ENCODE measurements at places on chromosomes 3 and 15.

DNA sequence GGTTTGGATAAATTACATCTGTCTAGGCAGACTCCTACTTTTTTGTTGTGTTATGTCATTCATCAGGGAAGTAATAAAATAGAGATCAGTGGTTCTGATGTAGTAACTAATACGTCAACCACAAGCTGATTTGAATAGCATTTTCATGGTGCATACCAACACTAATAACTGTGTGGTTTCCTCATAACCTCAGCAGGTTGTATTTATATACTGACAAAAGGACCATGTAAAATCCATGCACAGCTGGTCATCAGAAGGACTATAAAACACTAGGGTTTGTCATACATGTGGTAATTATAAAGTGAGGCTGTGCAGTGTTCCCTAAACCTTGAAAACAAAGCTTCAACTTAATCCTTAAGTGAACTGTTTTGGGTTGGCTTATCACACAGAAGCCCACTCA lies 216.8 kb upstream of the RBMS3 start:
- DNase-seq = no peak

DNA sequence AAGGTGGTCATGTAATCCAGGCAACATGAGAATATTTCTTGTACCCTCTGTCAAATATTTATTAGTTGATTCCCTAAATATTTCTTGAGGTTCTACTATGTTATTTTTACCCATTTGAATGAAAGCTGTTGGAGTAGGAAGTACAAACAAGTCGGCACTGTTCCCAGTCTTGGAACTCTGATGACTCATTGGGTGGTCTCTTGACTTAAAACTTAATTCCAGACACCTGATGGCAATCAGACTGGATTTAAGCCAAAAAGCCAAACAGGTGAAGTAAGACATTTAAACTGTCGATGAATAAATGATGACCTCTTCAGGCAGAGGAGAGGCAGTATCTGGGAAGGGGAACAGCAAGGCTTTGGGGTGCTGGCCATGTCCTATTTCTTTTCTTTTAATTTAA lies 22.8 kb downstream of the C2CD4A start:
- no peak for DNase-seq

GRCh38 chr15:78072080-78072892 lies 5.2 kb downstream of the TBC1D2B start:
- DNase-seq = no peak

GRCh38 chr3:64064804-64065203 lies 41.5 kb upstream of the PSMD6 start:
- DNase-seq = no peak

DNA sequence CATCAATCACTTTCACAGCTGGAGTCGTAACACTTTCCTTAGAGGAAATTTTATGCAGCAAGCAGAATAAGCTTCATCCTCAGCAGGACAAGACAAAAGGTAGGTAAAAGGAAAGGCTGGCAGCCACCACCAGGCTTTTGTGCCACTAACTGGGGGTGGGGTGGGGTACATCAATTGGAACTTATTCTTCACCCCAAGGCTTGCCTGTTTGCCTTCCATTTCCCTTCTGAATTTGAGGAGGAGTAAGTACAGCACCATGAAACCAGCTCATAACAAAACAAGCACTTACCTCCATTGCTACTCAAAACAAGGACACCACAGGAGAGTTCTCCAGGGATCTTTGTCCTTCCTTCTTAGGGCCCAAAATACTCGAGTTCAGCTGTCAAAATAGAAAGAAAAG lies 296.8 kb downstream of the ARRDC4 start:
- DNase-seq = no peak

Data from activated CD8-positive, alpha-beta memory T cell treated with anti-CD3 and anti-CD28 coated beads for 1 hour (primary cell).